ENCODE measurements at places on chromosomes 6 and 20. TPM values are rescaled to one million over a fixed set of nuclear protein-coding genes. Genes with fewer than 3 reads are reported as not detected.

The MOG gene
- total RNA-seq, result not detected

The PERP gene
- total RNA-seq, result 14.2 TPM

The TPD52L1 gene
- 7.5 TPM for total RNA-seq

The GABRR1 gene
- total RNA-seq, result not detected

The PTPRT gene
- not detected for total RNA-seq

The C2 gene
- total RNA-seq, result 6.8 TPM

The DNAAF9 gene
- 11.6 TPM for total RNA-seq

The SNAP25 gene
- 0.77 TPM for total RNA-seq

The PPP1R3G gene
- 8.7 TPM for total RNA-seq

The OR2B6 gene
- not detected for total RNA-seq

The LINC00237 gene
- total RNA-seq, result not detected

The KIAA1755 gene
- total RNA-seq, result 2.5 TPM

The LPIN3 gene
- 7.9 TPM for total RNA-seq

The CLPSL2 gene
- total RNA-seq, result not detected

The MUCL3 gene
- not detected for total RNA-seq

The CYP39A1 gene
- under 0.01 TPM for total RNA-seq

The BMP6 gene
- 22.0 TPM for total RNA-seq

The OXT gene
- not detected for total RNA-seq

The COL9A3 gene
- total RNA-seq, result 0.19 TPM

The DUSP15 gene
- total RNA-seq, result not detected

The SEC23B gene
- 47.4 TPM for total RNA-seq

The MAS1 gene
- total RNA-seq, result under 0.01 TPM

The STX11 gene
- total RNA-seq, result 3.1 TPM

The PRIM2 gene
- total RNA-seq, result 27.1 TPM

The CRYBG1 gene
- total RNA-seq, result 7.1 TPM

The TFAP2C gene
- not detected for total RNA-seq

The NR2E1 gene
- not detected for total RNA-seq

The SOBP gene
- 11.6 TPM for total RNA-seq

The CST9 gene
- not detected for total RNA-seq

The PLG gene
- not detected for total RNA-seq

The SLC22A2 gene
- total RNA-seq, result under 0.01 TPM

The VGLL2 gene
- total RNA-seq, result not detected

The GRIK2 gene
- 1.1 TPM for total RNA-seq

The RING1 gene
- 22.8 TPM for total RNA-seq

The CSTF1 gene
- 33.7 TPM for total RNA-seq

The SUMO4 gene
- 0.58 TPM for total RNA-seq

The EPHA7 gene
- 1.3 TPM for total RNA-seq

The ZBTB46 gene
- 4.8 TPM for total RNA-seq

The GTSF1L gene
- total RNA-seq, result not detected

The BIRC7 gene
- under 0.01 TPM for total RNA-seq

The CEP162 gene
- 5.2 TPM for total RNA-seq

The HTR1B gene
- total RNA-seq, result under 0.01 TPM

The LGSN gene
- total RNA-seq, result under 0.01 TPM

The UNC5CL gene
- not detected for total RNA-seq

The WFDC12 gene
- 0.28 TPM for total RNA-seq

The GPR63 gene
- 0.28 TPM for total RNA-seq

The BPIFB2 gene
- total RNA-seq, result not detected

The FAM83D gene
- total RNA-seq, result 3.7 TPM

The PSMB9 gene
- 52.9 TPM for total RNA-seq

The NMBR gene
- total RNA-seq, result 0.28 TPM

The HLA-DOB gene
- under 0.01 TPM for total RNA-seq
